ENCODE measurements at places on chromosomes 7 and 10.

GRCh38 chr10:125106586-125106985 is 53.8 kb downstream of the CTBP2 start:
- no peak for DNase-seq

- DNase-seq, result peak; percentile 92
Measured at GRCh38 chr7:100003711-100004661, 11.4 kb upstream of the ZKSCAN1 start.

DNA sequence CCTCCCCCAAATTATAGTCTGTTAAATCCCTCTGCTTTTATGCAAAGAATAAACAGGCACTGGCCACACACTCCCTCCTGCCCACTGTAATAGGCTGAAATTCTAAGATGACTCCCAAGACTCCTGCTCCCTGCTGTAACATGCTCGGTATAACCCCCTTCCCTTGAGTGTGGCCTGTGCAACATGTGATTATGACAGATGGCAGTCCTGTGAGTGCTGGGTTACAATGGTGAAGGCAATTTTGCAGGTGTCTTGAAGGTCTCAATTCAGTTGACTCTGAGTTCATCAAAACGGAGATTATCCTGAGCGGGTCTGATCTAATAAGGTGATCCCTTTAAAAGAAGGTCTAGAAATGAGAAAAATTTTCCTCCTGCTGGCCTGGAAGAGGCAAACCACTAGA is 55.9 kb downstream of the CREB3L2 start:
- no peak for DNase-seq

DNA sequence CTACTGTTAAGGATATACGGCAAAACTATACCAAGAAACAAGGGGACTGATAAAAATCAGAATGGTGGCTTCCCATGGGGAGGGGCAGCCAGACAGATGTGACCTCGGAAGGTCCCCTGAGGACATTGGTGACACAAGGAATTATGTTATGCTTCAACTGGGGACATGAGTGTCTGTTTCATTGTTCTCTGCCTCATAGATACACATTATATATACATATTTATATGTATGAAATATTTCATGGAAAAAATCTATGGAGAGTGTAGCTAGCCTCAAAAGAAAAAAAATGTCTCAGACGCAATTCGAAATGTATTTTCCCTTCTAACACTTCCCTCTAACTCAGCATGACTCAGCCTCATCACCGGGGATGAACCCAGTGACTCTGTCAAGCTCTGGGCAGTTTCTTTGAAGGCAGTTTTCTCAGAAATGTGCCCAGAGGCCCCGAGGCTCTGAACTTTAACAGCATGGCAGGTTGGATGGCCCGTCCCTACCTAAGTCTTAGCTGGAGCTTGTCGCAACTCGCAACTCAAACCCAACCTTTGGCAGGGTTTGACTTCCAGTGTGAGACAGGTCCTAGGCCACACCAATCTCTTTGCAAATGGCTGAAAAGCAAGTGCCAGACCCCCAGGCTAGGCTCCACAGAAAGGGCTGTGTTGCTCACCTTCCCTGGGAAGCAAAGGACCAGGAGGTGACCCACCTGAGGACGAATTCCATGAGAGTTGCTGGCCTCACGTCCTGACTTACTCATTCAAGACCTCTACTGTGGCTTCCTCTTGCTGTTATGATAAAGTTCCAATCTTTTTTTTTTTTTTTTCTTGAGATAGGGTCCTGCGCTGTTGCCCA is 86.9 kb downstream of the CARD11 start:
- DNase-seq, result no peak

DNA sequence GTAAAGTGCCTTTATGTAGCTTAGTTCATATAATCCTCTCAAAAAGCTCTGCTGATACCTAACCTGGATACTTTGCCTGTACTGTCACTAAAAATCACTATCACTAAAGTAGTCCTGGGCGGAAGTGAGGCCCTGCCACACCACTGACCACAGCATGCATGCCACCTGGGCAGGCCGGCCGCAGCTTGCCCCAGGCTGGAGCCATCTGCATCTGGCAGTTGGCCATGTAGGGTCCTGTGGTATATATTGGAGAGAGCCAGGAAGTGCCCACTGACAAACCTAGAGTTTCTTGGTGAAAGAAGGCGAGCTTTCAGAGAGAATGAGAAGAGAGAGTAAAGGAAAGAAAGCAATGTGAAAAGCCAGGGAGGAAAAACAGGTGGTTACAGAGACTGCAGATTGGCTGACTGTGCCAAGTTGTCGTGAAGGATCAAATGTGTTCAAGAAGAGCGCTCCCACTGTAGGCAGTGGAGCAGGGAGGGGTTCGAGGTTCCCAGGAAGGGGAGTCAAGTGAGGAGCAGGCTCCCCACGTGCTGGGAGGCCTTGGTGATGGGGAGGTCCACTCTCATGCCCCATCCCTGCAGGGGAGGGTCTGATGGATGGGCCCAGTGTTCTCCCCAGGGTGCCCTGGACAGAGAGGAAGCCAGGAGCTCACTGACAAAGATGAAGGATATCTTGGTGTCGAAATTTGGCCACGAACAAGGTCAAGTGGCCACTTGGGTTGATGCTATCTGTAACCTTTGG is 13.6 kb downstream of the LOXL4 start:
- no peak for DNase-seq

- DNase-seq, result no peak
Measured at GRCh38 chr10:6398399-6398798, 181.7 kb downstream of the PRKCQ start.

- no peak for DNase-seq
Measured at GRCh38 chr7:45583296-45583695, 9.1 kb downstream of the ADCY1 start.

- DNase-seq, result no peak
Measured at GRCh38 chr7:30979027-30979426, 15.3 kb downstream of the GHRHR start.

DNA sequence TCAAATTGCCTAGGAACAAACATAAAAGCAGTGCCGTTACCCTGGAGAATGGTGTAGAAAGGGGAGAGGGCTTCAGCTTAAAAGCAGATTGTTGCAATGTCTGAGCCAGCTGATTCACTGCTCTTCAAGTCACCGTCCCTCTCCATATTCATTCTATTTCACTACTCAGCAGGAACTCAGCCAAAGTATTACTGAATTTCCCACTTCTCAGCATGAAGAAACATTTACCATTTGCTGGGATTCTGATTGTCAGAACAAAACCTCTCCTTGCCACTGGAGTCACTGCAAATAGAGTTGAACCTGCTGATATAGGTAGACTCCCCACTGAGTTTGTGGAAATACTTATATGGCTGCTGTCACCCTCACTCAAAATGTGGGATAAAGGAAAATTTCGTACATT is 71.7 kb downstream of the PPP1R17 start:
- no peak for DNase-seq

DNA sequence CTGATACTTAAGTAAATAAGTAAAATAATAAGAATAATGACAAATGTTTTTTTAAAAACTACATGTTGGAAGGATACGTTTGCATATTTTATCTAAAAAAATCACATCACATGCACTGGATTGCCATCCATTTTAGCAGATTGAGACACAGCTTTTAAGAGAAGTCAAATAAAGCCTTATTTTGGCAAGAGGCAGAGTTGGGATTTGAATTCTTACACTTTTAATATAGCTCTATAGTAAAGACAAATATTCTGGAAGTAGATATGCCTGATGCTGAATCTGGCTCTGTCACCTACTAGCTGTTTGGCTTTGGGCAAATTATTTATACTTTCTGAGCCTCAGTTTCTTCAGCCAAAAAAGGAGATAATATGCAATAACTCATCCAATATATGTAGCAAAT is 386.4 kb downstream of the ETV1 start:
- DNase-seq, result no peak

GRCh38 chr7:117564627-117565026 is 84.8 kb downstream of the CFTR start:
- DNase-seq, result no peak

- DNase-seq, result no peak
Measured at GRCh38 chr7:72446591-72447462, 34.7 kb upstream of the CALN1 start.

DNA sequence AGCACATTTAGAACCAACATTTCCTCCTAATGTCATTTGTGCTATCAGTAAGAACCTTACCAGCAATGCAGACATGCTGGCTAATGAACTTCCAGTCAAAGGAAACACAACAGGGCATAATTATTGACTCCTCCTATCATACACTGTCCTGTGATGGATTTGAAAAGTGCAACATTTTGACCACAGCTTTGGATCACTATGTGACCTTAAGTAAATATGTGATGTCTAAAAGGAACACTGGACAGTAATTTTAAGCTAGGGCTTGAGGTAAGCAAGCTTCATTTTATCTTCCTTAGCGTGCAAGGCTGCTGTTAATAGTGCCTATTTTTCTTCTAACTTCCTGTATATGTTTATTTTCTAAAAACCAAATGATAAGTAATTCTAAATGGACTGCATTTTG is 240.6 kb upstream of the HGF start:
- DNase-seq, result no peak

DNA sequence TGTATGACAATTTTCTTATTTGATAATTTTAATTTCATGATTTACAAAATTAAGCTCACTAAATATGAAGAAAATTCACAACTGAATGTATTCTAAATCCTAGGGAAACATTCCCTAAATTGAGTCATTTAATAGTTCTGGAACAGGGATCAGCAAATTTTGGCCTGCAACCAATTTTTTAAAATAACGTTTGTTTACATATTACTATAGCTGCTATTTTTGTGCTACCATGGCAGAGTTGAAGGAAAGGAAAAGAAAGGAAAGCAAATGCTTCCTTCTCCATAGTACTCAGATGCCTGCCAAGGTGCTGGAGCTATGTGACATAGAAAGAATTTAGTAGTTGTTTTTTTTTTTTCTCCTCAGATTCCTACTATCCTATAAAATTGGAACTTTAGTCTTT is 1307.7 kb upstream of the LRRTM3 start:
- DNase-seq, result no peak

DNA sequence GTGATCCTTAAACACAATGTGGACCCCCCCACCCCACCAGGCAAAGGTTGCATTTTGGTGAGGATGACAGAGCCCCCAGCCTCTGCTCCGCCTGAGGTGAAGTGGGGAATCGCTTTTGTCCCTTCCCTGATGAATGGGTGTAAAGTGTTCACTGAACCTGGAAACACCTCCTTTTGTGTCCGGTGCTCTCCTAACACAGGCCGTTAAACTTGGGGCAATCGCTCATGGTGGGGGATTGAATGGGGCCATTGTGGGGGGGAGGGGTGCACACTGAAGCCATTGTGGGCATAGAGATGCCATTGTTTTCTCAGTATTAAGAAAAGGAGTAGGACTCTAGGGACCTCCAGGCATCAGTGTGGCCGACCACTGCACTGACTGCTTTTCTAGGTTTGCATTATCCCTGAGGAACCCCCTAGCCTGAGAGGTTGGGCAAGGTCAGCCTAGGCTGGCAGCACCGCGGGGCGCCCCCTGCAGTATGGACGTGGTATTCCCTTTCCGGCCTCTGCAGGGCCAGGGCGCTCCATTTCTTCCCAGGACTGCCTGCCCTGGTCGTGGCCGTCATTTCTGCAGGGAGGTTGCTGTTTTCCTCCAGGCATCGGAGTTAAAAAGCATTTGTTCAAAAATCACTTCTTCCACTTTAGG is 158.3 kb downstream of the TCF7L2 start:
- no peak for DNase-seq

GRCh38 chr7:68717176-68717575 is 881.1 kb upstream of the AUTS2 start:
- DNase-seq, result no peak

- DNase-seq, result no peak
Measured at GRCh38 chr7:31106303-31107105, 54.4 kb downstream of the ADCYAP1R1 start.

GRCh38 chr10:20215547-20216152 is 399.4 kb downstream of the PLXDC2 start:
- DNase-seq, result no peak

DNA sequence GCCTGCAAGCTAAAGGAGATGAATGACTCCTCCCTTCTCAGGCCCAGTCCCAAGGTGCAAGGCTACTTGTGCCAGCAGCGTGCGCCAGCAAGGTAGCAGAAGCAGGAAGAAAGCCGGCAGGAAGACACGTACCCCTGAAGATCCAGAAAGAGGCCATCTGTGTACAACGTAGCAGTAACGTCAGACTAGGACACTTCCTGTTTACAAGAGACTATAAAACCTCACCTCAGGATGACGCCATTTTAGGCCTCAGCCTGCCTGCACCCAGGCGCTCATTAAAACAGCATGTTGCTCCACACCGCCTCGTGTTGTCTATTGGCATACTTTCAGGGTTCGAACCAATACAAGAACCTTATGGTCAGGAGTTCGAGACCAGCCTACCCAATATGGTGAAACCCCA is 41.4 kb upstream of the SNX10 start:
- DNase-seq, result no peak

- no peak for DNase-seq
Measured at GRCh38 chr10:110013630-110014293, 6.0 kb downstream of the ADD3 start.

GRCh38 chr7:85018498-85018897 is 168.4 kb downstream of the SEMA3D start:
- DNase-seq, result no peak

DNA sequence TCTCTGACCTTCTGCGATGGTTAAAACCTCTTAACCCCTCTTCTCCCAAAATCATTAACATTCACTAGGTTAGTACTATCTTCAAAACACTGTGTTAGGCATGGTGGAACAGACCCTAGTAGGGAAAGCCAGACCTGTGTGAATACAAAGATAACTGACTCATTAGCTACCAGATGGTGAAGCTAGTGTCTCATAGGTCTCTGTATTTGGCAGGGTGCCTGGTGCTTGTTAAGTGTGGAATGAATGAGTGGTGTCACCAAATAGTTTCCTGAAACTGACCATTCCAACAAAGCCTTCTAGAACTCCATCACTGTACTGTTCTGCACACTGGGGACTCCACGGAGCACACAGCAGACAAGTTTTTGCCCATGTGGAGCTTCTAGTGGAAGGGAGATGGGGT is 27.7 kb upstream of the TM9SF3 start:
- no peak for DNase-seq

DNA sequence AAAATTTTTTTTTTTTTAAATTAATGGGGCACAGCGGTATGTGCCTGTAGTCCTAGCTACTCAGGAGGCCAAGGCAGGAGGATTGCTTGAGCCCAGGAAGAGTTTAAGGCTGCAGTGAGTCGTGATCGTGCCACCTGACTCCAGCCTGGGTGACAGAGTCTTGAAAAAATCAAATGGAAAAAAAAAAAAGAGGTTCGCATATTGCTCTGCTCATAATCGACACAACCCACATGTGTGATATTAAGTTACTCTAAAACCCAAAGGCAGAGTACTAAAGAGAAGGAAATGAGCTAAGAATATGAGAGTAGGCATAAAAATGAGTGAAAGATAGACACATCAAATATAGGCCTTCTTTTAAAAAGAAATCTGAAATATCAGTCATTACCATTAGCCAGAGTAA is 66.3 kb downstream of the IGF2BP3 start:
- no peak for DNase-seq

- DNase-seq, result no peak
Measured at GRCh38 chr10:52390388-52390787, 76.3 kb downstream of the DKK1 start.

- no peak for DNase-seq
Measured at GRCh38 chr7:124152859-124153692, 120.2 kb upstream of the TMEM229A start.

GRCh38 chr7:157359581-157359980 is 22.8 kb downstream of the DNAJB6 start:
- no peak for DNase-seq

- no peak for DNase-seq
Measured at GRCh38 chr7:146119002-146119401, 2.4 kb downstream of the CNTNAP2 start.

- peak; percentile 22 for DNase-seq
Measured at GRCh38 chr10:18472977-18473376, 178.4 kb downstream of the NSUN6 start.

GRCh38 chr10:79555354-79556309 is 4.6 kb downstream of the SFTPA2 start:
- DNase-seq, result no peak

- no peak for DNase-seq
Measured at GRCh38 chr10:119526149-119526548, 16.4 kb downstream of the RGS10 start.
